Dermis microvascular lymphatic vessel endothelial cell (primary cell): ENCODE measurements at places on chromosomes 12 and 14. TPM values are rescaled to one million over a fixed set of nuclear protein-coding genes. Genes with fewer than 3 reads are reported as not detected.
A peak's percentile ranks its signal among the peaks of the same experiment; 100 is the strongest.

GRCh38 chr14:59739794-59740193 lies 130.8 kb downstream of the RTN1 start:
- DNase-seq: no peak

CPNE6 gene
- not detected in 2 replicates for total RNA-seq

- DNase-seq: no peak
Observed at GRCh38 chr12:30136696-30137095, 353.0 kb upstream of the TMTC1 start.

FAM222A gene
- total RNA-seq: 0.13 and 0.26 TPM in 2 replicates

- peak; percentile 10 for DNase-seq
Observed at GRCh38 chr12:27193854-27194544, 50.1 kb upstream of the STK38L start.

GRCh38 chr14:46940611-46941010 lies 289.0 kb upstream of the RPL10L start:
- no peak for DNase-seq

DNA sequence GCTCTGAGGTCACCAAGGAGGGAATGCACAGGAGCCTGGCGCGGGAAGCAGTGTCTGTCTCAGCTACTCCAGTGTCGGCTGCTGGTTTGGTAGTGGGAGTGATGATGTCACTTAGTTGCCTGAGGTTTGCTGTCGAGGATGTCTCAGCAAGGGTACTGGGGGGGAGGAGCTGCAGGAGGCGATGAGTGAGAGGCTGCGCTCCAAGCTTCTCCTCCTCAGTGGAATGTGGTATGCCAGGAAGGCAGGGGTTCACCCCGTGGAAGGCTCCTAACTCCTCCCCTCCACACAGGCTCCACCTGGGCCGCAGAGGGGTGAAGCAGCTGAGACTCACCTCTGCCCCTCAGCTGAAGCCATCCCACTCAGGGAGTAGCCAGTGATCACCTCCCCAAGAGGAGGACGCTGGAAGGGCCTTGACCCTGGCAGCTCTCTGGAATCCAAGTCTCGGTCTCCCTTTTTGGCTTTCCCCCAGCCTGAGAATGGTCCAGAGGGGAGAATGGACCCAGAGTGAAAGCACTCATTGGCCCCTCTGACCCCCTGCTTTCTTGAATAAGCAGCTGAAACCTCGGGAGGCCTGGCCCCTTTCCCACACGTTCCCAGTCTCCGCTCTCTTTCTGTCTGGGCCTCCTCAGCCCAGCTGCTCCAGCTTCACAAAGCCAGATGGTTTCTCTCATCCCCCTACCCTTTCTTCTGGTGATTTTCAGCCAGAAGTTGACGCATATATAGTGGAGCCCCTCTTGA lies 178.9 kb upstream of the FKBP4 start:
- no peak for DNase-seq

DNA sequence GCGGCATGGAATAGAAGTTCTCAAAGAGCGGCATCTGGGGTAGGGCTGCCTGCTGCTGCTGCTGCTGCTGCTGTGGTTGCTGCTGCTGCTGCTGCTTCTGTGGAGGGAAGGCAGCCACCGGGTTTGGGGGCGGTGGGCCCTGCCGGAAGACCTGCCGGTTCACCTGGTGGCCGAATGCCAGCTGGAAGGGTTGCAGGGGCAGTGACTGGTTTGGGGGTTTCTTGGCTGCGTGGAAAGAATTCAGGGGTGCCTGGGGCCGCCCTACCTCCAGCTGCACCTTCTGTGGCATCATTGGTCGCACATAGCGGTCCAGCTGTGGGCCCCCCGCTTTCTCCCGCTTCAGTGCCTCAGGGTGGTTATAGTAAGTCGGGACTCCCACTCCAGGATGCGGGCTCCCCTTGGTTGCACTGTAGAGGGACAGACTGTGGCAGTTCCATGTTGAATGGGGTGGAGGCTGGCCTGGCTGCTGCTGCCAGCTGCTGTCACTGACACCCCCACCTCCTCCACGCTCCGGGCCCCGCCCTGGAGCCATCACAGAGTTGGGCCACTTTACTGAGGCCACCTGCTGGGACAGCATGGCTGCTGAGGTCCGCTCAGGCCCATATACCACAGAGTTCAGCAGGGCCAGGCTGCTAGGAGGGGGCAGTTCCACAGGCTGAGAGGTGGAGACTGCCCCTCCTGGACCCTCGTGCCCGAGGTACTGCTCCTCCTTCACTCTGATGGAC lies 25.2 kb upstream of the PNMA1 start:
- no peak for DNase-seq

GYS2 gene
- total RNA-seq: not detected in 2 replicates
